RCC 7860 (cell line): ENCODE measurements at places on chromosomes 5 and 9.
A peak's percentile ranks its signal among the peaks of the same experiment; 100 is the strongest.

DNA sequence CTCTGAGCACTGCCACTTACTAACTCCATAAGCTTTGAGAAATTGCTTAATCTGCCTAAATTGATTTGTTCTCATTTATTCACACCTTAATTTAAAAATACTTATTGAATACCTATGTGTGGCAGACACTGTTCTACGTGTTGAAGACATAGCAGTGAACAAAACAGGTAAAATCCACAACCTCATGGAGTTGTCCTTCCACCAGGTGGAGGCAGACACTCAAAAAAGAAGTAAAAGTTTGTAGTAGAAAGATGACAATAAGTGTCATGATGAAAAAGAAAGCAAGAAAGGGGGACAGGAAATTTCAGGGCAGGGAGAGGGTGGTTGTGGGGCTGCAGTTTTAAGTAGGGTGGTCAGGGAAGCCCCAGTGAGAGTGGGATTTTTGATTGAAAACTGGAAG, 94.9 kb downstream of the SREK1 start:
- no peak for DNase-seq

GRCh38 chr5:160213537-160213936, 15.8 kb upstream of the FABP6 start:
- DNase-seq, result no peak

DNA sequence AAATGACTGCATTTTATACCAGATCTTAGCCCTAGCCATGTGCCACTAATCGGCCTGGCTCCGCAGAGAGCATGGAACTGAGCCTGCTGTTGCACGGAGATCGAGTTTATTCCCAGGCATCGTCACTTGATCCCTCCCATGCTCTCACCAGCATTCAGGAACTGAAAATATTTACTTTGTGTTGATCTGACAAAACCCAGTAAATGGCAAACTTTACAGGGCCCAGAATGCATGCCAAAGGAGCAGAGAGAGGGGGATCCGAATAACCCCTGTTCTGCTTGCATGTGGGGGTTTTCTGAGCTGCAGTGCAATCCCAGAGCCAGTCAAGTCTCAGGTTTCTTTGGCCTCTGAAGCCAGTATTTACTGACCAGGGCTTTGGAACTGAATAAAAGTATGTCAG, 87.3 kb downstream of the GAS1 start:
- no peak for DNase-seq

DNA sequence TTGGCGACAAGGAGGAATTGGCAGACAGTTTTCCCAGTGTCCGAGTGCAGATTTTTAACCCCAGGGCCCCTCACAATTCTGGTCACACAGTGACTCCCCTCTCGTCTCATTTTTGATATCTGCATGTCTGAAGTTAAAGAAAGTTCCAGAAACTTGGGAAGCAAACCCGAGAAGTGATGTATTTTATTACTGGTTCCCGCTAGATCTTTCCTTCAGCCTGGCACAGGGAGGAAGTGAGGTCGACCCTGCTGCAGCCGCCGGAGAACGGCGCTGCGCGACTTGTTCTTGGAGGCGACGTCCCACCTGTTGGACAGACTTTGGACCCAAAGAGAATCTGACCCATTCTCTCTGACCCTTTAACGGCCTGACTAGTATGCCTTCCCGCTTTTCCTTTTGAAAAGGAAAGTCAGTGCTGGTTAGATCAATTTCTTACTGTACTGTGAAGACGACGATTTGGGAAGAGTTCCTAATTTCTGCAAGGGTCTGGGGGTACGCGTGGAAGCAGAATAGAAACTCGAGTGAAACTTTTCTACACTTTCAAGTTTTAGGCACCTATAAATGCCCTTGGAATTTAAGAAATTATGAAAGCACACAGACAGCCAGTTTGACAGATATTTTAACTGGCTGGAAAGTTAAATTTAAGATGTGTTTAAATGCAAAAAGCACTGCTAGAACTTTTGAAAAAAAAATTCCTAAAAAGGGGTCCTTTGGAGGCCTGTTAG, 744 bp downstream of the OTULIN start:
- peak; percentile 35 for DNase-seq

DNA sequence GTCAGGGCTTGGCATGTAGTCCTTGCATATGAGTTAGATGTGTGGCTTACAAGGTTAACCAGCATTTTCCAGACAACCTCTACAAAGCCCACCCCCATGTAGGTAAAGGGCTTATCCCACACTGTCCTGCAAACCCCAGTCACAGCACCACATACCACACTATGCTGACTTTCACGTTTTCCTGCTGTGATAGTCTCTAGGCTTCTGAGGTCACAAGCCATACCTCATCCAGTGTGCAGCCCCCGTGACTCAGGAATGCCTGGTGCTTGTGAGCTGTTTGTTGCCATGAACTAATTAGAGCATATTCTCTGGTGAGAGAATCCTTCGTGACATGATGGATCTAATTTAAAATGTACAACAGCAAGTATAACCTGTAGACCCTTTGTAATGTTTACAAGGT, 50.8 kb downstream of the ERAP1 start:
- DNase-seq, result no peak

DNA sequence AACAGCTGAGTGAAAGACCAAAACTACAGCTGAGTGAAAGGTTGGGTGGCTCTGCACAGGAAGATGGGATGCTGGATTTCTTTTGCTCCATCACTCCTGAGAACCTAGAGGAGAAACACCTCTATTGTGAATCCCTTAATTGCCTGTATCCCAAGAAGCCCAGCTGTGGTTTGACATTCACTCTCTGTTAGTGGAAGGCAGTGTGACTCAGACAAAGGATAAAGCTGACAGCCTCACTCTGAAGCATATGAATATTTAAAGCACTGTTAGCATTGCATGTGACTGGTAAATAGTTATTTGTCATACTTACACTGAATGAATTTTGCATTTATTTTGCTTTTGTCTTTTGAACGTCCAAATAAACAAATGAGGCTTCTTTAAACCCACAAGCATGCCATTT, 367.1 kb upstream of the RIOK2 start:
- DNase-seq, result no peak

DNA sequence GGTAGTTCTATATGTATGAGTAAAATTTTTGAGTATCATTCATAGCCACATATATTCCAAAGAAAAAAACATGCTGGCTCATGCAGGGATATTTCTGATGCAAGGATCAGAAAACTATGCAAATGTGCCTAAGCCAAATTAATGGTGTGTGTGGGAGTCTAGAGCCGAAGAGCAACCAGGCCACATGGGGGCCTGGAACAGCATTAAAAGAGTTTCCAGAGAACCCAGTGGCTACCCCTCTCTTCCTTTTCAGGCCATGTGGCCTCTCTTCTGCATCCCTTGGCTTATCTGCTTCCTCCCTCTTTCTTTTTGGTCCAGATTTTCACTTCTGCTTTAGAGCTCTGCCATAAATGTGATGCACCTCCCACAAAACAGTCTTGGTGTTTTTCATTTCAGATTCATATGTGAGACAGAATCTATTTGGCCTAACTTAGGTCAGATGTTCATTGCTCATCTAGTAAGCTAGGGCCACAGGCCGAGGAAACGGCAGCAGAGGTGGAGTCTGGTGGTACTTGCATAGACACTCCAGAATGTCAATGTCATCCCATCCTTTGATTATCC, 300.0 kb downstream of the SH3GL2 start:
- no peak for DNase-seq

GRCh38 chr5:131974016-131974415, 28.6 kb upstream of the MEIKIN start:
- no peak for DNase-seq

DNA sequence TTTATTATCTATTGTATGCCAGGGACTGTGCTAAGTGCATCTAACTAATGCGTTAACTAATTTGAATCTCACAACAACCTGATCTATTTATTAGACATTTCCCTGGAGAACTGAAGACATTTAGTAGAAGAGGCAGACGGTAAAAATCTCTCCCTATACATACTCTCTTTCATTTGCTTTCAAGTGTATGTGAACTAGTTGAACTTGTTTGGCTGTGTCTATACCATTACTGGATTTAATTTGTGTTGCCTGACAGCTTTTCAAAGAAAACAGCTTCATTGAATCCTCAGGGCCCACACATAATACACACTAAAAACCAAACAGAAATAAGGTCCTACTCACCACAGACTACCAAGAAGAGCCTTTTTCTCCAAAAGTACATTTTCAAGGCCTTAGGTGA, 133.6 kb upstream of the NR3C1 start:
- DNase-seq, result no peak

- no peak for DNase-seq
Measured at GRCh38 chr9:118931941-118932340, 437.3 kb downstream of the BRINP1 start.

DNA sequence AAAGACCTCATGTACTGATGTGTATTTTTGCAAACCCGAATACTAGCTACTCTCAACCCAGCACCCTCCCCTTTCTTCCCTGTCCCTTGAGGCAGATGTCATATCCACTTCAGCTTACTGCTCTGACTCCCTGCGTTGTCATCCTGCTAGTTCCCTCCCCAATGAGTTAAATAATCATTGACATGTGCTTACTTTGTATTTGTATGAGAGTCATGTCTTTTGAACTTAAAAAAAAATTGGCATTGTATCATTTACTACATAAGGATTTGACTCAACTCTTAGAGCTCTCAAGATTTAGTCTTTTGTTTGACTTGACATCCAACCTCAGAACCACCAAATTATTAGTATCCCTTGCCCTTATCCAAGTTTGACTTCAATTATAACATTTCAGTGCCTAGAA, 219.7 kb upstream of the TUT7 start:
- no peak for DNase-seq

- DNase-seq, result no peak
Measured at GRCh38 chr9:88809355-88810161, 181.7 kb upstream of the S1PR3 start.

GRCh38 chr9:78109075-78109474, 77.5 kb upstream of the GNAQ start:
- no peak for DNase-seq

DNA sequence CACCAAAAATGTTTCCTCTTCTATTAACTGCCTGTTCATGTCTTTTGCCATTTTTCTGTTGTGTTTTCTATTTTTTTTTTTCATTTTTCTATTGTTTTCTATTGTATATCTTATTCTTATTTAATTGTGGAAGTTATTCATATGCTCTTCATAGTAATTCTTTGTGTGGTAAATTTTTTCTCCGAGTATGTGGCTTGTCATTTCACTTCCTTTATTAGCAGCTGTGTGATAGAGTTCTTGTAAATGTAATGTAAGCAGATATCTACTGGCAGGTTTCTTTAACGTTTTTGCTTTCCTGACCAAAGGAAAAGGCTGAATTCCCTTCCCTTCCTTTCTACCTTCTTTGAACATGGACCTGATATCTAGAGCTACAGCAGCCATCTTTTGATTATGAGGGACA, 5.8 kb upstream of the PLPP1 start:
- DNase-seq, result no peak

DNA sequence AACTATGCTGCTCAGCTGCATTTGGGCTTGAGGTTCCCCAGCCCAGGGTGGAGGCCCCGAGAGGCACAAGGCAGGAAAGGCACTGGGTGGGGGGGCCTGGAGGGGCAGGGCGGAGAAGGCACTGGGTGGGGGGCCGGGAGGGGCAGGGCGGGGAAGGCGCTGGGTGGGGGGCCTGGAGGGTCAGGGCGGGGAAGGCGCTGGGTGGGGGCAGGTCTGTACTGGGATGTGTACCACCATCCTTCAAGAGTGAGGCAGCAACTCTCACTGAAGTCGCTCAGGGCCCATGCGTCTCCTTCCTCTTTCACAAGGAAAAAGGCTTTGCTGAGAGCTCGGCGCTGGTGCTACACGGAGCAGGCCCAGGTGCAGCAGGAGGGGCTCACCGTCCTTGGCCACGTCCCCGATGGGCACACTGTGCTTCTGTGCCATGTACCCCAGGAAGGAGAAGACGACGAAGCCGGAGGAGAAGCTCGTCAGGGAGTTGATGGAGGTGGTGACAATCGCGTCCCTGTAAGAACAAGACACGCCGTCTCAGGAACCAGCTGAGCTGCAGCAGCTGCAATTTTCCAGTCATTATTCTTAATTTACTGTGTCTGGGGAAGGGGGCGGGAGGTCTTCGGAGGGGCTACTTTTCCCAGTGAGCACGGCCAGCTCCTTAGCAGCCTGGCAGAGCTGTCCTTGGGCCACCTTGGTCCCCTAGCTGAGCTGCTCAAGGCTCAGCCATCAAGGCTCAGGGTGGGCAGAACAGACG, 30.8 kb downstream of the SLC6A3 start:
- DNase-seq, result no peak

DNA sequence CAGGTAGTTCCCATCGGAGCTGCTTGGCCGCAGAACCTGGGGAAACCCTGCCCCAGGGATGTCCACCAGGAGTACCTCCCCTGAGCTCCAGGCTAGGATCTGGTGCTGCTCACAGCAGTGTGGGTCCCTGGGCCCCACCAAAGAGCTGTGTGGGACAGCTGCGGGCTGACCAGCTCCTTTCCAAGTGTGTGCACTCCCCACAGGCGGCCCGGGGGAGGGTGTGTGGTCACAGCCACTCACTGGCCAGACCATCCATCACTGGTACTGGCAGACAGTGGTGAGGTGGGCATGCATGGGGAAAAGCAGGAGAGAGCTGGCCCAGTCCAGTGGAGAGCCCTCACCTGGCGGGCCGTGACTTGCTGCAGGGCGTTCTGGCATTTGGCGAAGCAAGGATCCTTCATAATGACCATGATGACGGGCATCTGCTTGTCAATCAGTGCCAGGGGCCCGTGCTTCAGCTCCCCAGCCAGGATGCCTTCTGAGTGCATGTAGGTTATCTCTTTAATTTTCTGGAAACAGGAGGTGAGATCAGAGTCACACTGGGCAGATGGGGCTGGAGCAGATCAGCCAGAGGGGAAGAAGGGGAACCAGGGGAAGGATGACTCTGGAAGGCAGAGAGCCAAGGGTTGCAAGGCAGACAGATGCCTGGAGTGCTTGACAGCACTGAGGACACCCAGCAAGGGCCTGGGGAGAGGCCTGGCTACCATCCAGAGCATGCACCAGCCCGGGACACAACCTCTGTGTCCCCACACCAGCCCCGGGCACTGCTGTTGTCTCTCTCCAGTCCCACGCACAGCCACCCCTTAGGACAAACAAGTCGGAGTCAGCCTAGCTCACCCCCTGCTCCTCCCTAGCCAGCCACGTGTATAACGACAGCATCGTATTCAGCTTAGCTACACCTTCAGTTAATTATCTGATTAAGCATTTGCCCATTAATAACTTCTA, 12.8 kb upstream of the MAPK9 start:
- no peak for DNase-seq

DNA sequence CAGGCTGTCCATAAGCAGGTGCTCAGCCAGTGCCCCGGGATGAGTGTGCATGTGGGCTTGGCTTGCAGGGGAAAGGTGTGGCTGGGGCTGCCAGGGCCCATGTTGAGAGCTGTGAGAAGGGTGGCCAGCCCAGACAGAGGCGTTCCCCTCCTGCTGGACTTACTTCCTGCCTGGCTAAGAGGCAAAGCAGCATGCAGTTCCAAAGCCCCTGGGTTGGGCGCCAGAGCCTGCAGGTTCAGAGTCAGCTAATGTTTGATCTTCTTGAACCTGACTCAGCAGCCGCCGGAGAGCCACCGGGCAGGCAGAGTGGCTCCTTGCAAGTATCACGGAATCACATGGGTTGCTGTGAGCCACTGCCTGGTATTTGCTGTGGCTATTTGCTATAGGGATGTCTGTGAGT, 168.4 kb upstream of the MAP1B start:
- peak; percentile 53 for DNase-seq

DNA sequence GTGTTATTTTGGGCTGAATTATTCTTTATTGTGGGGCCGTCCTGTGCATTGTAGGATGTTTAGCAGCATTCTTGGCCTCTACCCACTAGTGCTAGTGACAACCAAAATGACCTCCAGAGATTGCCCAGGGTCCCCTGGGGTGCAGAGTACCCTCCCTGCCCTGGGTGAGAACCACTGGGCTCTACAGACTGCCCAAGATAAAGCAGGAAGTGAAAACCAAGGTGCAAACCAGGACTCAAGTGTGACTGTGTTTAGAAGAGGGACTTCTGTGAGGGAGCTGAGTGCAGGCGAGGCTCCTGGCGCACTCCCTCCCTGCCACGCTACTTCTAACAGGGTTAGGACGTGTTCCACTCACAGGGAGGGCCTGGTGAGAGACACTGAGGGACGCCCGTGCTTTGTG, 41.6 kb downstream of the USP20 start:
- DNase-seq, result no peak
